ENCODE measurements at places on chromosomes 5 and 9.
A peak's percentile ranks its signal among the peaks of the same experiment; 100 is the strongest.

DNA sequence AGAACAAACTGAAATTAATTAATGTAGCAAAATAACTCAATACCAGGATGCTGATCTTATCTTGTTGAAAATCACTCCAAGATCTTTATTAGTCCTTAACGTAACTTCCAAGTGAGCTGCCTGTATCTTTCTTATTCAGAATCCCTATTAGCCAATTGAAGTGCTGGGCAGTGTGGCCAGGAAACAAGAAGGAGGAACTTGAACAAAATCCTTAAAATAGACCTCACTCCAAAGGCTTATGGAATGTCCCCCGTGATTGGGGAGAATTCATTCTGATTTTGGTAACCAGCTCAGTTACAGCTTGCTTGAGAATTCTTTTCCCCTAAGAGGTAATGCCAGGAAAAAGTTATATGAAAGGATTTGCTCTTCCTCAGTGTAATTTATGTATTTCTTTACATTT, 171.0 kb downstream of the DEPDC1B start:
- DNase-seq, result no peak

- no peak for DNase-seq
Observed at GRCh38 chr5:74418709-74419108, 221.8 kb downstream of the ENC1 start.

DNA sequence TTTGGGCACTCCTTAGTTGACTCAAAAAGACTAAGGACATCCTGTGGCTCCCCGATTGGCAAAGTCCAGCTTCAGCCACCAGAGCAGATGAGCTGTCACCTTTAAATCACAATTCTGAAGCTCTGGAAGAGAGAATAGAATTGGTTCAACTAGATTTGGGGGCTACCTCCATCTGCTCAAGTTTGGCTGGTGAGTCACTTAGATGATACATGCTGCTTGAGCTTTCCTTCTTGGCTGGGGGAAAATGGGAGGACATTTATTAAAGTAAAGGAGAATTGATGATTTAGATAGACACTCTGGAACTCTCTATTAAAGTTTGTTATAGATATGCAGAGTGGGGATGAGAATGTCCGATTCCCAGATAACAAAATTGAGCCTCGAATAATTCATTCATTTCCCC, 30.0 kb upstream of the GRIA1 start:
- no peak for DNase-seq

DNA sequence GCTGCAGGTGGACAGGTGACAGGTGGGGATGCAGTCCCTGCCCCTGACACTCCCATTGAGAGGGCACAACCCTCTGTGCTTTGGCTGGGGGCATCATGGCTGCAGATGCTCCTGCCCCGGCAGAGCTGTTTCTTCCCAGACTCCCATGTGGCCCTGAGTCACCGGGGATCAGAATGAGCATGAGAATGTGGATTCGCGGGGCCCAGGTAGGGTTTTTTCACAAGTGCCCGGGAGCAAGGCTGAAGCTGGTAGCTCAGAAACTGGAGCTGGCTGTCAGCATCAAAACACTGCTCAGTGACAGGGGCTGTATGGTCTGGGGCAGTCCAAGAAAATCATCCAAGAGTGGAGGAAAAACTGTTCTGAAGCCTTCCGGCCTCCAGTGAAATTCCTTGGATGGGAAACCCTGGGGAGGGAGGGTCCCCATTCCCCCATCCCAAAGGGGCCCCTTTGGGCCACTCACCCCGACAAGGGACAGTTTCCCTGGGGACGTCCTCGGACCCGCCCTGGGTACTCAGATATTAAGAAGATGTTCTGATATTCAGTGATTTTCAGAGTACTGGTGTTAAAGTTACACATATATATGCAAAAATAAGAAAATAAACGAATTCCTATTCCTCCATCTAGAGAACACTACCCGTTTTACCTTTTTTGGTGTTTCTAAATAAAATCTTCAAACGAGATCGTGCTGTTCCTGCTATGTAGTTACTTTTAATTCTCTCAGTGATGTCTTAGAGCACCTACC, 120.1 kb upstream of the LPCAT1 start:
- DNase-seq, result peak; percentile 24

DNA sequence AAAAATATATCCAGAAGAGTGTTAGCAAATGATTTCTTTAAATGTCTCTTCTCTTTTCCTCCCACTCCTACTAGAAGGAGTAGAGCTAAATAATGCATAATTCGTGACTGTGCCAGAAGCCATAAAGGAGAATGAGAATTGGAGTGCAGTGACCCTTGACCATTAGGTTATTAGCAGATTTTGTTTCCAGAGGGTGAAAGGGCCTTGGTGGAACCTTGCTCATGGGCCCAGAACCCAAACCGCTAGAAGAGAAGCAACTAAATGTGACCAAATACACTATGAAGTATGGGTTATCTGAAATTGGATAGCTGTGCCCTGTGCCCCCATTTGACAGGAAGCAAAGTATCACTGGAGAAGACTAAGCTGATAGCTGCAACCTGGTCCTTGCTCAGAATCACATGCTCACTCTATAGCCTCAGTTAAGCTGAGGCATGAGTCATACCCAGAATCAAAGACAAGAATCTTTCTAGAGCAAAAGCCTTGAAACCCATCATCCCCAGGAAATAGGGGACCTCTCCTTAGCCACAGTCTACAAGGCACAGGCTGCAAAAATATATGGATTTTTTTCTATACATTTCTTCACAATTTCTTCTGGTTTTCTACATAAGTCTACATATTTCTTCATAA, 36.3 kb downstream of the CAPSL start:
- DNase-seq, result no peak

GRCh38 chr5:168356592-168356991, 65.1 kb downstream of the WWC1 start:
- no peak for DNase-seq

DNA sequence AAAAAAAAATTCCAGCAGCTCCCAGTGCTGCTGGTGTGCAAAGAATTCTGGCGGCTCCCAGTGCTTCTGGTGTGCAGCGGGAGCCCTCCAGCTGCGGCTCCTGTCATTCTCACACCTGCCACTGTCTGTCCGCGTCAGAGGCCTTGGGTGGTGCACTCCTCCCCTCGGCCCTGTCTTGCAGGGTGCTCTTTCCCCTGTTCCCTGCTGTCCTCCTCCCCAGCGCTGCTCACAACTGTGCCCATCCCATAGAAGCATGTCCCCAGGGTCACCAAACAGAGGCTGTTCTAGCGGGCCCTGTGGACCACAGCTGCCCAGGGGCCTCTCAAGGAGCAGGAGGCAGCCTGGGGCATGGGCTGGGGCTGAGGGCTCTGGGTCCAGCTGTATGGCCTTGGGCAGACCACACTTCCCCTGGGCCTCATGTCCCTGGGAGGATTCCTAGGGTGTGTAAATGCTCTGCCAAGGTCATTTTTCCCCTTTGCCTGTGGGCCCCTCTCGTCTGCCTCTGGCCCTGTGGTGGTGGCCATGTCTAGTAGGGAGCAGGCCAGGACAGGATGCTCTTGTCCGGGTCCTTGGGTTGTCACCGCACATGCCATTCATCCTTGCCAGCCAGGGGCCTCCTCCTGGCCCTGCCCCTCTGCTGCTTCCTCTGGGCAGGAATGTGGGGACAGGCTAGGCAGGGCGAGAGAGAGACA, 68.2 kb downstream of the PHF2 start:
- DNase-seq, result no peak

- no peak for DNase-seq
Observed at GRCh38 chr9:79357616-79358015, 214.1 kb upstream of the TLE4 start.

DNA sequence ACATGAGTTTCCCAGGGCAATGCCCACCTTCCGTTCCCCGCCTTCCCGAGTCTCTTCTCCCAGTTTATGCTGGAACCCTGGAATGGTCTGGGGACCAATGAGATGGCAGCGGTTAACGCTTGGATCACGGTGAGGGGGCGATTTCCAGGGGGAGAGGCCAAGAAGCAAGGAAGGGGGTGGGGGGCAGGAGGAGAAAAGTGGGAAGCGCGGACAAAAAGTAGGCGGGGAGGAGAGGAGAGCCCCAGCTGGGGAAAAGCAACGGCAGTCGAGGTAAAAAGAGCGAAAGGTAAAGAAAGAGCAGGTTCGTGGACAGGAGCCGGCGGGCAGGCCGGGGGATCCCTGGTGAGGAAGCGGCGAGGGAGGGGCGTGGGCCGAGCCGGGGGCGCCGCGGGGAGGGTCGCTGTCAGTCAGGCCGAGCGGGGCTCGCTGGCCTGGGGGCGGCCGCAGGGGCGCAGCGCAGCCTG, 508 bp upstream of the SNCAIP start:
- no peak for DNase-seq

DNA sequence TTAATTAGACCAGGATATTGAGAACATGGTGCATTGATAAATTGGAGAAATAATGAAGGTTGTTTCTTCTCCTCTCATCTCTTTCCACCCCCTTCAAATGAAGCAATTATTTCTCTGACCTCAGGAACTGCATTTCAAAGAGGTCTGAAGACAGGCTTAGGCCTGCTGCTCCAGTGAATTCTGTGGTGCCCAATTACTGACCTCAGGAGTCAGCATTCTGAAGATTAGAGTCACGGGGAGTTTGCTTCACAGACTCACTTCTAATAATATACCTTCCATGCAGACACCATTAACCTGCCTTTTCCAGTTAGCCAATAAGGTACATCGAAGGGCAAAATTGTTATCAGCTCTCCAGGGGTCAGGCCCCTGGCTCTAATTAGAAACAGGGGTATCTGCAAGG, 270.9 kb downstream of the GAS1 start:
- no peak for DNase-seq

- DNase-seq, result no peak
Observed at GRCh38 chr9:134724202-134724911, 82.8 kb downstream of the COL5A1 start.

- DNase-seq, result no peak
Observed at GRCh38 chr9:20804489-20805250, 120.6 kb downstream of the FOCAD start.

GRCh38 chr9:123218831-123219230, 49.6 kb downstream of the STRBP start:
- DNase-seq, result no peak

DNA sequence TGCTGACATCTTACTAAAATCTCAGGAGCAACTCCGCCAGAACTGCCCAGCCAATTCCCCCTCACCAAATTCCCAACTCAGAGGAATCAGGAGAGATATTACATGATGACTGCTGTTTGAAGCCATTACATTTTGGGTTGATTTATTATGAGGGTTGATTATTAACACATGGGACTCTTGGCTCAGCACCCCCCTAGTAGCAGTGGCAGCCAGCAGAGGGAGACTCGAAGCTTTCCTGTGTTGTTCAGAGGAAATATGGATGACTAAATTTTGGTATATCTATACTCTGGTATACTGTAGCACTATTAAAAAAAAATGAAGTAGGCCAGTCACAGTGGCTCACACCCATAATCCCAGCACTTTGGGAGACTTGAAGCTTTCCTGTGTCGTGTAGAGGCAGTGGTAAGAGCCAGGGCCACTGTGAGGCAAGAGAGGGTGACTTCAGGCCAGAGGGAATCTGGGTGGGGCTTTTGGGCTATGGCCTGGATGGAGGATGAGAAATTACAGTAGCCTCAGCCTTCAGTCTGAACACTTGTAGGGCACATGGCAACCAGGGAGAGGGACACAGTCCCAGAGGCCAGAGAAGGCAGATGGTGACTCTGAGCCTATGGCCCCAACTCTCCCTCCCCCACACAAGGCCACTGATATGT, 111.4 kb downstream of the LHX2 start:
- peak; percentile 46 for DNase-seq

DNA sequence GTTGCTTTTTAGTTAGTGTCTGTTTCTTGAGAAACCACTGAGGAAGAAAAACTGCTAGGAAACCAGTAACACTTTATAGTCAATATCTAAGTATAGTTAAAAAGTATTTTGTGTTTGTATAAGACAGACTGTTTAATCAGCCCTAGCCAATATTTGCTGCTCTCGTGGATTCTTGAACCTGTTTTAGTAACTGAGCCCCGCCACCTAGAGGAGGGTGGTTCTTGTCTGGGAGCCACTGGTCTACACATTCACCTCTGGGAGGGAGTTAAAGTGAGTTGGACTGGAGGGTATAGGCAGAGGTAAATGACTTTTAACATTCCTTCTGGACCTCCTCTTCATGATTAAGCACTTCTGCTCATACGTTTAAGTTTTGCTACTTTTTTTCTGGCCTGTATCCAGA, 117.2 kb downstream of the SPATA31D1 start:
- no peak for DNase-seq

DNA sequence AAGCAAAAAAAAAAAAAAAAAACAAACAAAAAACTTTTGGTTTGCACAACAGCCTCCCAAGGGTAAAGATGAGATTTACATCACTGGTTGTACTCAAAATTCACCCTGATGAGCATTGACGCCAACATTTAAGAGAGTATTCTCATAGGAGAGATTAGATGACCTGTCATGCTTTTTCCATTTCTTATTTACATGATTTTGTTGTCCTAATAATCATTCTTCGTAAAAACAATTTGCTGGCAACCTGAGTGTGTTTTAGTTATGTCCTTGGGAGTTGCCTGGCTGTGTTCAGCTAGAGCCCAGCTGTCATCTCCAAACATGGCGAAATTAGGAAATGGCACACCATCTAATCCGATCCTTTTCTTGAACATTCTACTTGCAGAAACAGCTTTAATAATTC, 186.4 kb upstream of the MRPS30 start:
- no peak for DNase-seq
